ENCODE measurements at places on chromosomes 6 and 20.

GRCh38 chr20:3165473-3166337, 6.0 kb upstream of the FASTKD5 start:
- H3K4me1 ChIP-seq, result no peaks in the 10 kb centered on the region
- H3K27ac ChIP-seq, result no peak overlapping the region
- no peak for DNase-seq
- peaks cover 39% of the 10 kb centered on the region for H3K27me3 ChIP-seq

DNA sequence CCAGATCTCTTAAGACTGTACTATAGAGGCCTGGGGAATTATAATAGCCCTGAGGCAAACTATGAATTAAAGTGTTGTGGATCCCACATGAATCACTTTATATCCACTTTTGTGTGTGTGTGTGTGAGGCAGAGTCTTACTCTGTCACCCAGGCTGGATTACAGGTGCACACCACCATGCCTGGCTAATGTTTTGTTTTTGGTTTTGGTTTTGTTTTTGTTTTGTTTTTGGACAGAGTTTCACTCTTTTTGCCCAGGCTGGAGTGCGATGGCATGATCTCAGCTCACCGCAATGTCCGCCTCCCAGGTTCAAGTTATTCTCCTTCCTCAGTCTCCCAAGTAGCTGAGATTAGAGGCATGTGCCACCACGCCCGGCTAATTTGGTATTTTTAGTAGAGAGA, 32.2 kb upstream of the MICB start:
- peak overlapping the region; percentile 45 for H3K27ac ChIP-seq
- no peak overlapping the region for H3K4me3 ChIP-seq
- peaks cover 35% of the 10 kb centered on the region for H3K36me3 ChIP-seq

GRCh38 chr20:62768551-62769287, 27.6 kb upstream of the MRGBP start:
- no peak overlapping the region for H3K4me3 ChIP-seq
- no peak overlapping the region for H3K27ac ChIP-seq
- DNase-seq, result no peak
- no peaks in the 10 kb centered on the region for H3K36me3 ChIP-seq
- no peaks in the 10 kb centered on the region for H3K27me3 ChIP-seq

- H3K4me1 ChIP-seq, result no peaks in the 10 kb centered on the region
- H3K27ac ChIP-seq, result no peak overlapping the region
- no peaks in the 10 kb centered on the region for H3K36me3 ChIP-seq
- no peak overlapping the region for H3K4me3 ChIP-seq
- no peak for DNase-seq
These were observed 85.5 kb downstream of the BMP6 start for GRCh38 chr6:7811441-7811840.

DNA sequence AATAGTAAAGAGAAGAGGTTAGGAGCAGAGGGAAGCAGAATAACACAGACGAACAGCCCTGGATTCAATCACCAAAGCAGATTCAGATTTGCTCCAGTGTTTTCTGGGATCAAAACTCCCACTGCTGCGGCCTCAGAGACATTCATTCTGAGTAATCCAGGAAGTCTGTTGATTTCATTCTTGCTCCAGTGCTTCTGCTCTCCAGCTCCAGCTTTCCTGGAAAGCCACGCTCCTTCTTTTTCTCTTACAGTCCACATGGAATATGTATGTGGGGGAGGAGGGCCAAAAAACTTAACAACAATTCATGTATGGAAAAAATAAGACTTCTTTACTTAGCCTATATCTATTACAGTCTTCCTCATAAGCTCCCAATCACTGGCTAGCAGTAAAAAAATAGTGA, 26.4 kb upstream of the UST start:
- H3K27ac ChIP-seq, result no peak overlapping the region
- H3K4me3 ChIP-seq, result no peak overlapping the region
- no peaks in the 10 kb centered on the region for H3K4me1 ChIP-seq
- H3K27me3 ChIP-seq, result no peaks in the 10 kb centered on the region
- H3K36me3 ChIP-seq, result no peaks in the 10 kb centered on the region

- H3K27ac ChIP-seq, result no peak overlapping the region
- no peaks in the 10 kb centered on the region for H3K36me3 ChIP-seq
- no peaks in the 10 kb centered on the region for H3K27me3 ChIP-seq
- DNase-seq, result no peak
These were observed 484.9 kb downstream of the LMBRD1 start for GRCh38 chr6:69311888-69312287.

- no peak for DNase-seq
- no peak overlapping the region for H3K27ac ChIP-seq
- H3K27me3 ChIP-seq, result peaks cover 42% of the 10 kb centered on the region
- no peak overlapping the region for H3K4me3 ChIP-seq
- H3K36me3 ChIP-seq, result no peaks in the 10 kb centered on the region
These were observed 9.2 kb upstream of the ZNF318 start for GRCh38 chr6:43378631-43379030.

DNA sequence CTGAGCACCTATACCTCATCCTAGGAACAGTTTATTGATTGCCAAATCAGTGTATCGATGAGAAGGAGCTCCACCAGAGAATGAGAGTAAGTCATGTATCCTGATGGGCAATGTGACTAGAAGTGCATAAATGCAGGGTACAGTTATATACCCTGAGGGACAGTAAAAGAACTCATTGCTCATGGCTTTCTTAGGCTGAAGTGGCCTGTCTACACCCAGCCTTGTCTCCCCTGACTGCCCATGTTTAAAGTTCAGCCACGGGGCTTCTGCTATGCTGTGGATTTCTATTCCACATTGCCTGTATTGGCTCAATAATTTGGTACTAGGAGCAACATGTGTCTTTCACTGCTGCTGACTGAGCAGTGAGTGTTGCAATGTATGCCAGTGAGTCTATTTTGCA, 400.4 kb upstream of the IMPG1 start:
- H3K4me1 ChIP-seq, result no peaks in the 10 kb centered on the region
- no peak overlapping the region for H3K27ac ChIP-seq
- H3K4me3 ChIP-seq, result no peak overlapping the region
- no peaks in the 10 kb centered on the region for H3K27me3 ChIP-seq
- DNase-seq, result no peak

DNA sequence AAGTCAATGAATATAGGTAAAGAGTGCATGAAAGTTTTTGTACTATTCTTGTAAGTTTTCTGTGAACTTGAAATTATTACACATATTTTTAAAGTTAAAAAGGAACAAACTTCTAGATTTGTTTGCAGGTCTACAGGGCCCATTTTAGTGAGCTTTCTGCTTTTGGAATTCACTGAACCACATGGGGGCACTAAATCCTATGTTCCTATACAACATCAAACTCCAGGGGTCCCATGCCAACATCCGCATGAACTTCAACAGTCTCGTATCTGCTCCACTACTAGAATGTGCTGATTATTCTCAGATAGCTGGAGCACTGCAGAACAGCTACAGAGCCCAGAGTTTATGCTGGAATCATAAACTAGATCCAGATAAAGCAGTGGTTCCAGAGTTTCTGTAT, 347.9 kb upstream of the SPTLC3 start:
- no peak overlapping the region for H3K27ac ChIP-seq
- DNase-seq, result no peak
- H3K4me1 ChIP-seq, result no peaks in the 10 kb centered on the region
- H3K27me3 ChIP-seq, result no peaks in the 10 kb centered on the region

DNA sequence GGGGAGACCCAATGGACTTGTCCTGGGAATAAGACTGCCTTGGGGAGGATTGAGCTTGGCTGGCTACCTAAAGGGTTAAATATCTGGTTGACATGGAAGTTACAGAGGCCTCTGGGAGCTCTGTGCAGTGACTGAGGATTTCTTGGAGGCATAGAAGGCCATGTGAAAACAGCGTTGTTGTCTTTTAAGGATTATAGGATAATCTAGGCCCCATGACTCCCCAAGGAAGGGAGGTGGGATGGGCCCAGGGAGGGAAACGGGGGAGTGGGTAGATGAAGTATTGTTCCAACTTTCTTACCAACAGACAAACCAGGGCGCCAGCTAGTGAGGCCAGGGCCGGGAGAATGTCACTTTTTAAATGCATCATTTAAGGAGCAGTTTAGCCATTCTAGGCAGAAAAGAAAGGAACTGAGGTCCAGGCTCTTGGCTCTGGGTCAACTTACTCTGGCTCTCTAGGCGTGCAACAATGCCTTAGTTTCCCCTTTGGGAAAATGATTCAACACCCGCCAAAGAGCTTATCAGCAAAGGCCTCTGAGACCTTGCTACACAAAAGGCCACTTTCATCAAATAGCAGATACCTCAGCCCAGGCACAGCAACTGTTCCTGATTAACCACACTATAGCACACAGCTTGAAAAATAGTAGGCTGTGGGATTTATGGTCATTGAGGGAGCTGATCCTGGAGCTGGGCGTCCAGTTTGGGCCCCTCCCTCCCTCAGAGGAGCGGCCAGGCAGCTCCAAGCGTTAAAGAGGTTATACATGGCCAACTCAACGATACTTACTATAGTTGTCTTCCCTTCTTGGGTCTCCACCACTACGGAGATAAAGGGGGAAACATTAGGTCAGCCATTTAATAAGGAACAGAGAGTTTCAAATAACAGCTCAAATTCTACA, 7.0 kb downstream of the MRPS18A start:
- no peak for DNase-seq
- H3K4me1 ChIP-seq, result peaks cover 9% of the 10 kb centered on the region
- H3K27ac ChIP-seq, result no peak overlapping the region
- no peaks in the 10 kb centered on the region for H3K27me3 ChIP-seq
- H3K4me3 ChIP-seq, result no peak overlapping the region

DNA sequence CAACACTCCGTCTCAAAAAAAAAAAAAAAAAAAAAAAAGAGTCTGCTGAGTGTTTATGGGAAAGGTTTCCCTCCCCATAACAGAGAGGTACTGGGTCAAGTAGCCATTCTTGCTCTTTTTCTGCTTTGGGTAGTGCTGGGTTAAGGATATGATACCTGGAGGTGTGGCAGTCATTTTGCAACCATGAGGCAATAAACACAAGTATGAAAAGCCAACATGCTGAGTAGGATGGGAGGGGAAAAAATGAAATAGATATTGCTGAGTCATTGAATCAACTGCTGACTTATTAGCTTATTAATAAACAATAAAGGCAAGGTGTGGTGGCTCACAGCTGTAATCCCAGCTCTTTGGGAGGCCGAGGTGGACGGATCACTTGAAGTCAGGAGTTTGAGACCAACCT, 2.3 kb upstream of the TOMM34 start:
- no peak for DNase-seq
- no peaks in the 10 kb centered on the region for H3K36me3 ChIP-seq
- no peak overlapping the region for H3K27ac ChIP-seq
- H3K4me3 ChIP-seq, result no peak overlapping the region

DNA sequence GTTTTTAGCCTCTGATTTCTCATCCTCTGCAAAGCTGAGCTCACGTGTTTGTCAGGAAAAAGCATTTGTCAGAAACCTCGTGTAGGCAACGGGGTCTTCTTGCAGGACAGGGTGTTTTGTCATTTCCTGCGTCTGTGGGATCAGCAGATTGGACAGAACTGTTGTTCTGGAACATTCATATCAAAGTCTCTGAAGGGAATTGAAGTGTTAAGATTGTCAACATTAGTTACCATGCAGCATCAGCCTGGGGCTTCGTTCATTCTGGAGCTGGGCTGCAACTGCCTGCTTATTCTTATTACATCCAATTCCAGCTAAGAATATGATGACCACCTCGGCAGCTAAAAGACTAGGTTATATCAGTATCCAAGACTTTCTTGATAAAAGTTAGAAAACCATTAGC, 71.0 kb upstream of the RALGAPA2 start:
- H3K4me1 ChIP-seq, result peaks cover 60% of the 10 kb centered on the region
- H3K4me3 ChIP-seq, result no peak overlapping the region
- no peak overlapping the region for H3K27ac ChIP-seq
- H3K36me3 ChIP-seq, result no peaks in the 10 kb centered on the region
- DNase-seq, result no peak
- H3K27me3 ChIP-seq, result no peaks in the 10 kb centered on the region

DNA sequence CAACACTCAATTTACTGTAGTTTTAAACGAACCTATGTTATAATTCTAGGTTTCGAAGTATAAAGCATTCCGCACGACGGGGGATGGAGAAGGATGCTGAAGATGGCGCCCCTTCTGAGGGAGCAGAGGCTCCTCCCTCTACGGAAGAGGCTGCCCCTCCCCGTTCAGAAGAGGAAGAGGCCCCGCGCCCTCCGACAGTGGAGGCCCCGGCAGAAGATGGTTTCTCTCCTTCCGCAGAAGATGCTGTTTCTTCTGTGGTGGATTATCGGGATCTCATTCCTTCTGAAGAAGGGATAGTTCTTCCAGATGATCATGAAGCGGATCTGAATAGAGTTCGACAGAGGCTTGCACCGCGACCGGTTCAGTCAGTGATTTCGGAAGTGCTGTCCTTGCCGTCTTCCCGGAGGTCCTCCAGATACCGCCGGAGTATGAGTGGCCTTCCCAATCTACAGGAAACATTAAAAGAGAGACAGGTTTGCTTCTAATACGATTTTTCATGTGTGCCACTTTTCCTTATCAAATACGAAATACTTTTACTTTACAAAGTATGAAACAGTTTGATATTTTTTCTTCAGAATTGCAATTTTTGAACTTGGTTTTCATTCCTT, 7.7 kb downstream of the DNAH8 start:
- peaks cover 25% of the 10 kb centered on the region for H3K27me3 ChIP-seq
- no peak overlapping the region for H3K27ac ChIP-seq
- H3K4me1 ChIP-seq, result no peaks in the 10 kb centered on the region
- no peaks in the 10 kb centered on the region for H3K36me3 ChIP-seq
- no peak overlapping the region for H3K4me3 ChIP-seq

DNA sequence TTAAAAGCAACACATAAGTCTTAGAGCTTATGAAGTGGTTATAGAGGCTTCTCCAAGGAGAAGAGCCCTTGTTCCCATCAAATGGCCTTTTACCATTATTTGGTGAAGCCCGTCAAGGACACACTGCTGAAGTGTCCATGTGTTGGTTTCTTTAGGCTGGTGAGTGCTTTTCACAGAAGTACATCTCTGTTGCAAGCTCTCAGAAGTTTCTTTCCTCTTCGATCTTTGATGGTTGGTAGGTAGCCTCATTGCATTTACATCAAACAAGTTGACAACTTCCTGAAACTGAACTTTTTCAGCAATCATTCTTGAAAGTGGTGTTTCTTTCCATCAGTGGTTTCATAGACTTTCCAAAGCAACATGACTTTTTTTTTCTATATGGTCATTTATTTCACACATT, 465.6 kb downstream of the HDGFL1 start:
- no peak overlapping the region for H3K27ac ChIP-seq
- no peaks in the 10 kb centered on the region for H3K27me3 ChIP-seq
- no peaks in the 10 kb centered on the region for H3K36me3 ChIP-seq
- H3K4me3 ChIP-seq, result no peak overlapping the region
- no peaks in the 10 kb centered on the region for H3K4me1 ChIP-seq

GRCh38 chr6:10081075-10081474, 333.8 kb downstream of the TFAP2A start:
- no peaks in the 10 kb centered on the region for H3K36me3 ChIP-seq
- H3K4me1 ChIP-seq, result peaks cover 51% of the 10 kb centered on the region
- DNase-seq, result peak; percentile 41
- peak overlapping the region; percentile 89 for H3K27ac ChIP-seq

GRCh38 chr6:47106216-47106615, 64.1 kb upstream of the ADGRF1 start:
- DNase-seq, result no peak
- H3K27me3 ChIP-seq, result peaks cover 28% of the 10 kb centered on the region
- no peak overlapping the region for H3K4me3 ChIP-seq
- peaks cover 16% of the 10 kb centered on the region for H3K4me1 ChIP-seq
- no peak overlapping the region for H3K27ac ChIP-seq

All from CD14-positive monocyte (primary cell).